ENCODE measurements at places on chromosomes 4 and X. TPM values are rescaled to one million over a fixed set of nuclear protein-coding genes. Genes with fewer than 3 reads are reported as not detected.

Gene TMEM271
- not detected for total RNA-seq

Gene CFAP47
- not detected for total RNA-seq

Gene RAB33A
- 9.8 TPM for total RNA-seq

Gene USP9X
- 170 TPM for total RNA-seq

Gene GRIA3
- 25.1 TPM for total RNA-seq

Gene ASMTL
- 9.5 TPM for total RNA-seq

Gene CAPN6
- not detected for total RNA-seq
